ENCODE measurements at places on chromosomes 4 and X.

DNA sequence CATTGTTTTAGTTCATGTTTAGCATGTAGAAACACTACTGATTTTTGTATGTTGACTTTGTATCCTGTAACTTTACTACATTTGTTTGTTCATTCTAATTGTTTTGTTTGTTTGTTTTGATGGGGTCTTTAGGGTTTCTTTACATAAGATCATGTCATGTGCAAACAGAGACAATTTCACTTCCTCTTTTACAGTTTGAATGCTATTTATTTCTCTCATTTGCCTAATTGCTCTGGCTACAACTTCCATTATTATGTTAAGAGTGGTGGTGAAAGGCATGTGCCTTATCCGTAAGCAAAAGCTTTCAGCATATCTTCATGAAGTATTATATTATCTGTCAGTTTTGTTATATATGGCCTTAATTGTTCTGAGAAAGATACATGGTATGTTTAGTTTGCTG, 571.1 kb downstream of the PCDH7 start:
- no peak for DNase-seq

- DNase-seq = no peak
Observed at GRCh38 chr4:79653871-79654270, 245.8 kb upstream of the GK2 start.

- DNase-seq = no peak
Observed at GRCh38 chr4:106718548-106718947, 317.6 kb downstream of the DKK2 start.

- DNase-seq = no peak
Observed at GRCh38 chr4:20625426-20625825, 74.8 kb upstream of the PACRGL start.

GRCh38 chrX:31872007-31872406, 800.2 kb upstream of the FTHL17 start:
- no peak for DNase-seq

DNA sequence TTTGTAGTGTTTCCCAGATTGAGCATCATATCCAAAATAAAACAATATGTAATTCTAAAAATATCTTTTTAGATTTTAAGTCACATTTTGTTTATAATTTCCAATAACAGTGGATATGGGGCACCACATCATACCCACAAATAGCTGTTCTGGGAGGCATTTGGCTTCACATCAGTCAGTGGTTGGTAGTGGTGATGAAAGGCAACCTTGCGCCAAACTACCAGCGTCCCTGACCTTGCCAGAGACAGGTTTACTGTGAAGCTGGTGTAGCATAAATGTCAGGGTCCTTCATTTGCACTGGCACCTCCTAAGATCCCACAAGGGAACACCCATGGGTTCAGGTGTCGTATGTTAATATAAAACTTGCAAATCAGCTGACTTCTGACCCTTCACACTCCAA, 222.2 kb downstream of the DCTD start:
- DNase-seq = no peak

GRCh38 chr4:80710748-80711451, 319.6 kb upstream of the BMP3 start:
- no peak for DNase-seq

DNA sequence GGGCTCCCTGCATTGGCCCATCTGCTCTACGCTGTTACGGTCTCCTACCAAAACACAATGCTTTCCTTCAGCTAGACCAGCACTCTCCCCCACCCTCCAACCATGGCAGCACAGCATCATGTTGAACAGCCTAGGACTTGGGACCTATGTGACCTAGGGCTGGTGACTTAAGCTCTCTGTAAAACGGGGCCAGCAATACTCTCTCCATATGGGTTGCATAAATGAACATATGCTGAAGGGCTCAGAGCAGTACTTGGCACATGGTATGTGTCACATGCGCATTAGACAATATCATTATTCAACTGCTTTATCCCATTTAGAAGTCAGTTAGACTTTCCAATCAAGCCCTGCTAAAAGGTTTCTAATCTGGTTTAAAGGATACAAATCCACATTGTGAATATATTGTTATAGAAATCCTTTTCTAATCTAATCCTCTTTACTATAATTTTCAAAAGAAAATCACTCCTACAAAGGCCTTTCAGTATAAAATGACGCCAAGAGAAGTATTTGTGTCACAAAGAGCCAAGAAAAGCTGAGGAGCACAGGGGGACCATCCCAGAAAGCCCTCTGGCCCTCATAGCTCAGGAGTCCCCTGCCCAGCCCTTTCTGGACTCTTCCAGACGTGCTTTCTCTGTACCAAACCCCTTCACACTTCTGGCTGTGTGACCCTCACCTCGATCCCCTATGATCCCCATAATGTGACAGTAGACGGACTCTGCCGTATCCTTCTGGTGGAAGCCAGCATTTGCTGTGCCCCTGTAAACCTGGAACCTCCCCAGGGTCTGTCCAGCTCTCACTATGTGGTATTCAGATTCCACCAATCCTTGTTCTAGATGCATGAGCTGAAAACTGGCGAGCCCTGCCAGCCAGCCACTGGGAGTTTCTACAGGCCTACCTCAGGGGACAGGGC, 42.3 kb downstream of the NSG1 start:
- peak; percentile 46 for DNase-seq

DNA sequence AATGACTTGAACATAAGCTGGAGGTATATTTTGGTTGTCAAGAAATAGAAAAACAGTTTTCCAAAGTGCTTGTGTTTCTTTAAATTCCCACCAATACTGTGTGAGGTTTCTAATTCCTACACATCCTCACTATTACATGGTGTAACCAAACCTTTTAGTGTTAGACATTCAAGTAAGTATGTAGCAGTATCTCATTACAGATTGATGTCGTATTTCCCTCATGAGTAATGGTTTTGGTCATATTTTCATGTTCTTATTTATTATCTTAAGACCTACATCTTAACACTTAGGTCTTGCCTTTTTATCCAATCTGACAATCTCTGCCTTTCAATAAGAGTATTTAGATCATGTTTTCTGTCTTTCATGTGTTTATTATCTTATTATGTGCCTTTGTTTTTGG, 253.7 kb upstream of the ANXA10 start:
- no peak for DNase-seq

DNA sequence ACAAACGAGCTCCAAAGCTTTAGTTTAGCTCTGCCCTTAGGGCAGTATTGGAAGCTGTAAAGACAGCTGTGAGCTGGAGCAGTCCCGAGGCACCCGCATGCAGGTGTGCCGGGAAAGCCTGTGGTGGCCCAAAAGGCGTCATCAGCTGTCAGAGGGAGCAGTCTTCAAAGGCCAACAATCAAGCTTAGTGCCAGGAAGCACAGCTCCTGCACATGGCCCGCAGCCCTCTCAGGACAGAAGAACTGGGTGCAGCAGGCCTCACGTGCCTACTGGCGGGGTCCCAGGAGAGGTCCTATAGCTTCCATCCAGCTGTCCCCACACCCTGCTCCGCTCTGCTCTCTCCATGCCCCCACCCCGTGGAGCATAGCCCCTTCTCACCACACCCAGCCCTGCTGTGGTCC, 92.2 kb upstream of the TRIM2 start:
- peak; percentile 82 for DNase-seq

GRCh38 chrX:77447653-77448569, 722 bp downstream of the FGF16 start:
- no peak for DNase-seq

DNA sequence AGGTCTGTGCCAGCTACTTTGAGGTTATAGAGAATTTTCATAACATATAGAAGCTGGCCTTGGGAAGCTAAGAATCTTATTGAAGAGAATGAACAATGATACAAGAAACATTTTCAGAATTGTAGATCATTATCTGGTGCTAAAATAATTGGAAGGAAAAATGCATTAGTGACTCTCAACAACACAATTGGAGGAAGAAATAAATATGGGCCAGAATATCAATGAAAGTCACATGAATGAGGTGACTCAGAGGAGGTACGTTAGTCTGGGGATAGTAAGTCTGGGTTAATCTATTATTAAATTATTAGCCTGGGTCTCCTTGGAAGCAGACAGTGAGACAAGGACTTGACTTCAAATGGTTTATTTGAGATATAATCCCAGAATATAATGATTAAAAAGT, 529.3 kb upstream of the SLIT2 start:
- DNase-seq = no peak

DNA sequence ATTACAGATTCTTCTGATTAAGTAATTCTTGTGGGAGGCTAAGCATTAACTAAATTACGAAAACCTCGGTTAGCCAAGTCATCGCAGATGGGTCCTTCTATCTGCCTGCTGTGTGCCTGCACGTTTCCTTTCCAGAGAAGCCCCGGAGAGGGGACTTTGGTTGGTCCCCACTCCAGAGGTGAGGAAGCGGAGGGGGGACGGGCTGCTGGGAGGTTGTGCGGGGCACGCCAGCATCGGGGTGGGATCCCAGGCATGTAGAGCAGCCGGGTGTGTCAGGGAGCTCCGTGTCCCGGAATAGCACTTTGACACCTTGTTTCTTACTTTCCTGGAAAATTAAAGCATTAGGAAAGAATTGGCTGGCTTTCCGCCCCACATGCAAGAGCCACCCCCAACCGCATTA, 26.6 kb downstream of the PIGG start:
- no peak for DNase-seq

GRCh38 chrX:734362-734761, 103.8 kb downstream of the SHOX start:
- DNase-seq = no peak

DNA sequence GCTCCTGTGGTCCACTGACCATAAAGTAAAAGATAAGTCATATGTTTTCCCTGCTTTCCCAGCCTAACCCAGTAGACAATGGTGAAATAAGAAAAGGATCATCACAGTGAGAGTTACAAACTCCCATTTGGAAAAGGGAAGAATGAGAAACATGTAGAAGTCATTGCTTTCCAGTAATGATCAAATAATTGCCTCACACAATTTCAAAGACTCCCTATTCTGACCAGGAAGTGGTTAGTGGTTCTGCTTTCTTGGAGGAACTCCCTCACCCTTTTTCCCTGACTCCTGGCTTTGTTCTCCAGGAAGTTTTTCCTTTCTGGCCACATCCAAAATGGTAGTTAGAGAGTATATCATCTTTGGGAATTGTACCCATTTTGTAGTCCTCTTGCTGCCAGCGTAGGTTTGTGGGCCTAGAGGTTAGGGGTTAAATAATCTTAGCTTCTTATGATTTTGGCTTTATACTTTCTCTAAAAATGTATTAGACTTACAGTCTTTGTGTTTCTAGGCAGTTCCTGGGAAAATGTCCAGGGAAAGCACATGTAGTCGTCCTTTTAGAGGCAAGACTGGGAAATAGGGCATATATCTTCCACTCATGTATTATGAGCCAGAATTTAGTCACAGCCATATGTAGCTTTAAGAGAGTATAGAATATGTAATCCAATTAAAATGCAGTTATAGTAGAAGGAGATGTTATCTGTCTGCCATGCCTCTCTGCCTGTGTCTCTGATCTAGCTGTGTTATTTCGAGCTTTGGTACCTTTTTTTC, 10.5 kb downstream of the VAMP7 start:
- no peak for DNase-seq

DNA sequence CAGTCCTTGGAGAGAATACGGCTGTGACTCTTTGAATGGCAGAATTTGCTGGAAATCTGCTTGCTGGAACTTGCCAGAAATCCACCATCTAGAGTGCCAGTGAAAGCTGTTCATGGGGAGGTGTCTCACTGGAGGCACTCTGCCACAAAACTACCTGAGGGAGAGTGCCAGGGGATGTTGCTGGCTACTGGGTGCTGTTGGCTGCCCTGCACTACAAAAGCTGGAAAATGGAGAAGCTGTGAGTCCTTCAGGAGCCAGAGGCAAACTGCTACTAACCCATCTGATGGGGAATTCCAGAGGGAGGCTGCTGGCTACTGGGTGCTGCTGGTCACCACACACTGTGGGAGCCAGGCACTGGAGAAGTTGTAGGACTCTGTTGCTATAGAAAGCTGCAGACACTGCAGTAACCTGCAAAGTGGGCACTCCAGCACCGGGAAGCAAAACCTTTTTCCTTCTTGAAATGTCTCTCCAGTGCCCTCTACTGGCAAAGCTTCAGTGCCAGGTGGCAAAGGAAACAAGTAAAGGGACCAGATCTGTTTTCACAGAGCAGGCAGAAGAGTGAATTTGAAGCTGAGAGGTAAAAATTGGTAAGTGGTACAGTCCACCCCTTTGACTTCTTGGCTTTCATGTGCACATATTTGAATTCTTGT, 47.8 kb upstream of the HSD17B10 start:
- no peak for DNase-seq
